ENCODE measurements at places on chromosomes 3 and 15.

DNA sequence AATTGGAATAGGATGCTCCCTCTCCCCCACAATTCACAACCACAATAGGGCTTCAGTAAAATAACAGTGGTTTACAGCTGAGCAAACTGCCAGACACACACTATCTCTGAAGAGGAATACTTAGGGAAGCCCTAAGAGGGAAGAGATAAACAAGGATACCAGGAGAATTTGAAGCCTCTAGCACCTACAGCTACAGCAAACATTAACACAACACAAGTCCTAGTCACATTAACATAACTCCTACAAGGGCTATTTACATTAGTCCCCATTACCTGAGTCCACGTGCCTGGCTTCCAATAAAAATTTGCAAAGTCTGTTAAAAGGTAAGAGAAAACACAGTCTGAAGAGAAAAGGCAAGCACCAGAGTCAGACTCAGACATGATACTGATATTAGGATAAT is 346.9 kb upstream of the CDIN1 start:
- DNase-seq, result peak; percentile 20

DNA sequence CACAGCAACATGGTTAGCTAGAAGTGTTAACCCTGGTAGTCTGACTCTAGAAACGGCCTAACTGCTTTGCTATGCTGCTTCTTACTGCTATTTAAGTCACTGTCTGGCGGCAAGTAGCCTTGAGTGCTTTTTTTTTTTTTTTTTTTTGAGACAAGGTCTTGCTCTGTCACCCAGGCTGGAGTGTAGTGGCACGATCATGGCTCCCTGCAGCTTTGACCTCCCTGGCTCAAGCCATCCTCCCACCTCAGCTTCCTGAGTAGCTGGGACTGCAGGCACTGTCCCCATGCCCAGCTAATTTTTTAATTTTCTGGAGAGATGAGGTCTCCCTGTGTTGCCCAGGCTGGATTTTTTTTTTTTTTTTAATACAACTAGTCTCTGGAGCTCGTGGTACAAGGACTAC is 93.2 kb downstream of the ITPR1 start:
- DNase-seq, result no peak

DNA sequence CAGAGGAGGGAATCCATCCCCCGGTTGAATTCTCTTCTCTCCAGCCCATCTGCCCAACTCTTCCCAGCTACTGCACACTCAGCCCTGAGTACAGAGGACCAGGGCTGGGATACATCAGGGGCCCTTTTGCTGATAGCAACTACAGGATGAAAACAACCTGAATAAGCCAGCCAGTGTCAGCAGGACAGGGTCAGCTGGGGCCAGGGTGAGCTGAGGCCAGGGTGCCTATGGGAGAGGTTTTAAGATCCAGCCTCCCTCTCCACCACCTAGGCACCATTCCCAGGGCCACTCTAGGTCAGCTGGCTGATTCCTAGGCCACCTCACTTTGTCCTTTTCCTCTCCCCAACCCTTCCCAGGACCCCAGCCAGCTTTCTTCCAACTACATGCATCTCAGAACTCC is 83.8 kb downstream of the MRPL46 start:
- DNase-seq, result no peak

GRCh38 chr15:67156834-67157233 is 91.4 kb downstream of the SMAD3 start:
- DNase-seq, result no peak

DNA sequence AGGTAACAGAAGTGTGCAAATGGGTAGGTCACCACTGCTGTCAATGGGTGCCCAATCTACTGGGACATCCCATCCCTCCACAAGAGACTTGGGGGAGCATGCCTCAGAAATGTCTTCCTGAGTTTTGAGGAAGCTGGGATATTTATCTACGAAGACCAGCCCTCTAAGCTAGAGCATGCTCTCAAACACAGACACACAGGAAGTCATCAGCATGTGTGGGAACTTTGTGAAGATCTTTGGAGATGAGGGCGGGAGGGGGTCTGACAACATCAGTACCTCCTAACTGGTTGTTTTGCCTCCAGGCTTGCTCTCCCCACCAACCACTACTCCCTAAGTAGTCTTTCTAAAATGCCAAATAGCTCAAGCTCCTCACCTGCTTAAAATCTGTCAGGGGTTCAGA is 3.5 kb upstream of the MEF2A start:
- DNase-seq, result no peak

DNA sequence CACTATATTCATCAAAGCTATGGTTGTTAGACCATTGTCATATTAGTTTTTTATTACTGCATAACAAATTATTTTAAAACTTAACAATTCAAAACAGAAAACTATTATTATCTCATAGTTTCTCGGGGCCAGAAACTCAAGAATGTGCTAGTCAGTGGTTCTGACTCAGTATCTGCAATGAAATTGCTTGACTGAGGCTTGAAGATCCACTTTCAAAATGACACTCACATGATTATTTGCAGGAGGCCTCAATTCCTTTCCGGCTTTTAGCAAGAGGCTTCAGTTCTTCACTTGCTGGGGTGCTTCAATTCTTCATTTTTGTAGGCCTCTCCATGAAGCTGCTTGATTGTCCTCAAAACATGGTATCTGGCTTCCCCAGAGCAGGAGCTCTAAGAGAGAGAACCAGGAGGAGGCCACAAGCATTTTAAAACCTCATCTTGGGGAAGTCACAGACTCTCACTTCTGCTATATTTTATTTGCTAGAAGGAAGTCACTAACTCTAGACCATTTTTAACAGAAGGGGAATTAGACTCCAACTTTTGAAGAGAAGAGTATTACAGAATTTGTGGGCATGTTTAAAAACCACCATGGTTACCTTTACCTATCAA is 383.7 kb downstream of the MFSD1 start:
- DNase-seq, result no peak

GRCh38 chr3:197003461-197004385 is 25.9 kb downstream of the MELTF start:
- no peak for DNase-seq
